ENCODE measurements at places on chromosomes 16 and 17. TPM values are rescaled to one million over a fixed set of nuclear protein-coding genes. Genes with fewer than 3 reads are reported as not detected.

Gene RHBDL1
- total RNA-seq: 1.5 TPM

Gene CYTH1
- 21.7 TPM for total RNA-seq

Gene ESRP2
- total RNA-seq: 0.10 TPM

Gene RTN4RL1
- total RNA-seq: 65.0 TPM

Gene C16orf86
- not detected for total RNA-seq

- DNase-seq: no peak
Measured at GRCh38 chr16:12337871-12338655, 361.5 kb downstream of the SNX29 start.

DNA sequence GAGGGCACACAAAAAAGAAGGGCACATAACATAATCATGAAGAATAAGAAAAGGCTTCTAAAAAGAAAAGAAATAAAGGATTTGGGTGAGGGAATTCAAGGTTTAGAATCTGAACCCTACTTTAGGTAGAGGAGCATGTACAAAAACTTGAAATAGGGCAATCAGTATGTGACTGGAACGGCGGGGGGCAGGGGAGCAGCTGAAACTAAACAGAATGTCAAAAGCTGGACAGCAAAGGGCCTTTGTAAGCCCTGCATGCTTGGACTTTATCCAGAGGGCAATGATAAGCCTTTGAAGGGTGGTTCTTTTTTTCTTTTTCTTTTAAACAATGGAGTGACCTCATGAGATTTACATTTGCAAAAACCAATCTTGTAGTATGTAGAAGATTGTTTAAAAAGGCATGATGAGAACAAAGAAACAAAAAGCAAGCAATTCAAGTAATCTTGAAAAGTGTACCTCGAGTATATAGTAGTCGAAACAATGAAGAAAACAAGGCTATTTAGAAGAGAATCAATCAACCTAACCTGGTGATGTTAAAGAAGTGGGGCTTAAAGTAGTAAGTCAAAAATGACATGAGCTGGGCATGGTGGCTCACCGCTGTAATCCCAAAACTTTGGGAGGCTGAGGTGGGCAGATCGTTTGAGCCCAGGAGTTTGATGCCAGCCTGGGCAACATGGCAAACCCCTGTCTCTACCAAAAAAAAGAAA lies 46.7 kb upstream of the ANKFY1 start:
- peak; percentile 27 for DNase-seq

GRCh38 chr16:4580250-4580649 lies 24.1 kb downstream of the C16orf96 start:
- no peak for DNase-seq

DNA sequence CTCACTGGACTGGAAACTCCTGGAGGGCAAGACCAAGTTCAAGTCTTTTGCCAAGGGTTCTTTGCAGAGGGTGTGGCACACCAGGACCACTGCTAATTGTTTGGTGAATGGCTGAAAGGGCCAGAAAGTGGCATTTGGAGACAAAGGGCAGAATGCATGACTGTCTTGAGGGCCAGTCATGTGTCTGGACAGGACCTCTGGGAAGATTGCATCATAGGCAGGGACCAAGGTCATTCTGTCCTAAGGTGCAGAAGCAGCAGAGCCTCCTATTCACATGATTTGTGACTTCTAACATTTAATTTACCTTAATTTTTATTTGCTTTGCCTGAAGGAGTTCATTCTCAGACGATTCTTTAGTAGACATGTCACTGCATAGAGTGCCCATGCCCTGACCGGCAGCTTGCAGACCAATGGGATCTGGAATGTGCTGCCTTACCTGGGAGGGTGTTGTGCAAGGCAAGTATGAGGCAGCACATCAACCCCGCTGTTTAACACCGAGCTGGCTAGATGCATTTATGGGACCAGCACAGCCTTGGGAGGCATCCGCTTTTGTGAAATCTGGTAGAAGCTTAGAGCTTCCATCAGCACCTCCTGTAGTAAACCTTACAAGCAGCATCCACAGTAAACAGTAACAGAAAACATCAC lies 62.3 kb upstream of the MAF start:
- DNase-seq: no peak

GRCh38 chr16:54796211-54796610 lies 134.5 kb upstream of the IRX5 start:
- no peak for DNase-seq

DNA sequence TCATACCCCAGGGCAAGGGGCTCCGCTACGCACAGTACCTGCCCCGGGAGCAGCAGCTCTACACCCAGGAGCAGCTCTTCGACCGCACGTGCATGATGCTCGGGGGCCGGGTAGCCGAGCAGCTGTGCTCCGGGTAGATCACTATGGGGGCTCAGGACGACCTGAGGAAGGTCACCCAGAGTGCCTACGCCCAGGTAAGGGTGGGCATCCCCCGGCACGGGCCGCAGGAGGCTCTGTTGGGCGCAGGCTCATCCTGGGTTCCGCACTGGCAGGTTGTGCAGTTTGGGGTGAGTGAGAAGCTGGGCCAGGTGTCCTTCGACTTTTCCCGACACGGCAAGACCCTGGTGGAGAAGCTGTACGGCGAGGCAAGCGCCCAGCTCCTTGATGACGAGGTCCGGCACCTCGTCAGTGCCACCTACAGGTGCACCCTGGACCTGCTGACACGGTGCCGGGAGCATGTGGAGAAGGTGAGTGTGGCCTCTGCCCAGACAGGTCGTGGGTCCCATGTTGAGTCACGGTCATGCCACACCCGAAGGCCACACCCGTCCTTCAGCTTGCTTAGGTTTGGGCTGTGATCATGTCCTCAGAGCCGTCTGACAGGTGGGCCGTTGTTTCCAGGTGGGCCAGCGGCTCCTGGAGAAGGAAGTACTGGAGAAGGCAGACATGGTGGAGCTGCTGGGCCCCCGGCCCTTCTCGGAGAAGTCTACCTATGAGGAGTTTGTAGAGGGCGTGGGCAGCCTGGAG lies 19.3 kb downstream of the DBNDD1 start:
- DNase-seq: no peak

DNA sequence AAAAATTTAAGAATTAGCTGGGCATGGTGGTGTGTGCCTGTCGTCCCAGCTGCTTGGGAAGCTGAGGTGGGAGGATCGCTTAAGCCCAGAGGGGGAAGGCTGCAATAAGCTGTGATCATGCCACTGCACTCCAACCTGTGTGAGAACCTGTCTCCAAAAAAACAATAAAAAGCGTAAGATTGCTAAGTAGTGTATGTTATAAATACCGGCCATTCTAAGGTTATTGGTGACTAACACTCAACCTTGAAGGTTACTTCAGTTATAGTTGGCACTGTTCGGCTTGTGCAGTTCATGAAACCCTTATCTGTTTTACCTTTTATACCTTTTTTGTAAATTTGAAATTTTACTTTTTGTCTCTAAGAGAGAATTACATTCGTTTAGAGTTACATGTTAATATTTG lies 44.0 kb downstream of the PAFAH1B1 start:
- DNase-seq: no peak

- no peak for DNase-seq
Measured at GRCh38 chr17:68640242-68640989, 39.2 kb upstream of the FAM20A start.

GRCh38 chr17:42050393-42051012 lies at the start of gene C17orf113:
Gene C17orf113 (minus strand): TSS chr17:42050601. CDS start chr17:42043376, 7,225 bp downstream.
- DNase-seq: peak; percentile 68

- no peak for DNase-seq
Measured at GRCh38 chr16:19361587-19361986, 56.1 kb upstream of the TMC5 start.

DNA sequence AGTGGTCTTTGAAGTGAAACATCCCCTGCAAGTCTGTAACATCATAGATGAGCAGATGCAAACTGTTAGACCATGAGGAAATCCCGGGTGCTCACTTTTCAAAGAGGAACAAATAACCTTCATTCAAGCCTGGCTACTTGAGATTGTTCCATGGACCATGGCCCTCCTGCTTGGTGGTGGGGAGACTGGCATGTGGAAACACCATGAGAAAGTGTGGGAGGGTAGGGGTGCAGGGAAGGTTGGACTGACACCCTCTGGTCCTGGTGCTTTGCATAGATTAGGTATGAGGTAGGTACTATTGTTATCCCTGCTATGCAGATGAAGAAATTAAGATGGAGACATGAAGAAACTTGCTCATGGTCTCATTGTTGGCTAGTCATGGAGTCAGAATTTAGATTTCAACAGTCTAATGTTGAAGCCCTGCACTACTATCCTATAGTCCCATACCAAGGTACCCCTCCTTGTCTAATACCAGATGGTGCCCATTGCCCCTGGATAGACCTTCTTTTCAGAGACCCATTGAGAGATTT lies 59.0 kb downstream of the SPACA3 start:
- DNase-seq: no peak

DNA sequence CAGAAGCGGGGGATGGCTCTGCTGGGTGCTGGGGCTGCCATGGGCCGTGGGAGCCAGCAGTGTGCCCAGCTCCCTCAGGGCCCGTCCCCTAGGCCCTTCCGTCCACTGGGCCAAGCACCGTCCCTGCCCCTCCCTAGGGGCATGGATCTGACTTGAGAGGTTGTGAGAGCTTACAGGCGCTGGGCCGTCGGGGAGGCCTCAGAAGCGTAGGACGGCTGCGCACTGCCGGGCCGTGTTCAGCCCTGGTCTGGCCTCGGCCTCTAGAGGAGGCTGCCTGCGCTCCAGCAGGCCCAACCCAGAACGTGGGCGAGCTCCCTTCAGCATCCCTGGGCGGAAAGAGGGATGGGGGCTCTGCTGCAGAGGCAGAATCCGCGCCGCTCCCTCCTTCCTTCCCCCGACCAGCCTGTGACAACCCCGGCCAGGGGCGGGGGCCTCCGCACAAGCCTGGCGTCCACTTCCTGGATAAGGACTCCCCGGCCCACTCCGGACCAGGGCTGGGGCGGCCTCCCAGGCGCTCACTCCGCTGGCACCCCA lies 685 bp upstream of the MPG start:
- DNase-seq: no peak

DNA sequence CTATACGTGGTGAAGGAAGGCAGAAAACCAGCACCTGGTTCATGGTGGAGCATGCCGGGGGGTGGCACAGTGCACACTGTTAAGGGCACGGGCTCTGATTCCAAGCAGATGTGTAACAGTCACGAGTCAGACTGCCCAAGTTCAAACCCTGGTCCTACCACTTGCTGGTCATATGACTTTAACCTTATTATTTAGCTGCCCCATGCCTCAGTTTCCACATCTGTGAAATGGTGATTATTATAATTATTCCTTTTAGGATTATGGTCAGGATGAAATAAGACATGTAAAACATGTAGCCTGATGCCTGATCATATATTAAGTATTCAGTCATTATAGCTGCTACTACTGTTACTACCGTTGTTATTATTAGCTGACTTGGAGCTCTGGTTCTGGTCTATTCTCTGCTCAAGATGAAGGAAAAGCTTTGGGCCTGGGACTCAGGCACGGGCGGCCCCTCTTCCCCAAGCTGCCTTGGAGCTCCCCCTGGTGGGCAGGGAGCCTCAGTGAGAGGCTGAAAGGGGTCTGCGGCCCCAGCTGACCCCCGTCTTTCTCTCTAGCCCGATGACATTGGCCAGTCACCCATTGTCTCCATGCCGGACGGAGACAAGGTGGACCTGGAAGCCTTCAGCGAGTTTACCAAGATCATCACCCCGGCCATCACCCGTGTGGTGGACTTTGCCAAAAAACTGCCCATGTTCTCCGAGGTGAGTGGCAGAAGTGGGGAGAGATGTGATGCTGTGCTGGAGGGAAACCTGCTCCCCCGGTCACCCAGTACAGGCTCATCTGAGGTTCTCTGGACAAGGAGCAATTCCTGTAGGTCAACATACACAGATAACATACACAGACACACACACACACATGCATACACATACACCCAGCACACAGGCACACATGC lies 14.0 kb downstream of the NR1D1 start:
- DNase-seq: peak; percentile 56

DNA sequence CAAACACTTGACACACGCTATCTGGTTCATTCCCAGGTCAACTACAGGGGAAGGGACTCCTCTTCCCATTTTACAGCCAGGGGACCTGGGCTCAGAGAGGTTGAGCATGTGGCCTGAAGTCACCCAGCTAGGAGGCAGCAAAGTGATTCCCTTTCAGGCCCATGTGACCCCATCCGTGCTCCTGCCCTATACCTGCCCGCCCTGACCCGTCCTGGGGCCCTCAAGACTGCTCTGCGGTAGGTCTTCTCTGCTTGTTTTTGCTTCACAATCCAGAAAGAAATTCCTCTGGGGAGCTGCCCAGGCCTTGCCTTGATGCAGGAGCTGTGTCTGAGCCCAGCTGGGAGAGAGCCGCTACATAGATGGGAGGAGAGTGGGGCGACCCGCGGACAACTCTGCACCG lies 161.4 kb downstream of the SDK2 start:
- no peak for DNase-seq

DNA sequence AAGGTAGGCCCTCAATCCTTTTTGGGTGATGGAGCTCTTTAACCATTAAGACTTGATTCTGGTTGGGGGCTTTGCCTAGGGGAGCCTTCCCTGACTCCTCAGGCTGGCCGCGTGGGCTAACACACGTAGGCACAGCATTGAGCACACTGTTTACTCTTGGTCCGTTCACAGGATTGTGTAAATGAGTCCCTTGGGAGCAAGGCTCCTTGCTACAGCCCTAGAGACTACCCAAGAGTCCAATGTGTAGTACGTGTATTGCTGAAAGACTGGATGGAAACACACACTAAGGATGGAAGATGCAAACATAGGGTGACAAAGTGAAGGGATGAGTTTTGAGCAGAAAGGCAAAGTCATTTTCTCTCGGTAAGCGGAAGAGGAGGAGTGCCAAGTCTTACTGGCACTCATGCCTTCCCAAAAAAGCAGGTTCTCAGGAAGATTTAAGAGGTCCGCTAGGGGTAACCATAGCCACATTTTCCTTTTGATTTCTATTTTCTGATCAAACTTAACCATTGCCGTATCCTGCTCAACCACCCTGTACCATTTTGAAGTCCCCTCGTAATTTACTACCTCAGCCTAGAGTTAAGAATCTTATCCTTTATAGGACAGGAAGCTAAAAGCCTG lies 911 bp upstream of the ITGA2B start:
- no peak for DNase-seq

- DNase-seq: no peak
Measured at GRCh38 chr16:66251476-66252160, 114.9 kb upstream of the CDH5 start.

GRCh38 chr16:81006211-81006812 lies 373 bp downstream of the CMC2 start:
- DNase-seq: peak; percentile 44

GRCh38 chr16:82199209-82199608 lies 29.2 kb upstream of the MPHOSPH6 start:
- DNase-seq: no peak

DNA sequence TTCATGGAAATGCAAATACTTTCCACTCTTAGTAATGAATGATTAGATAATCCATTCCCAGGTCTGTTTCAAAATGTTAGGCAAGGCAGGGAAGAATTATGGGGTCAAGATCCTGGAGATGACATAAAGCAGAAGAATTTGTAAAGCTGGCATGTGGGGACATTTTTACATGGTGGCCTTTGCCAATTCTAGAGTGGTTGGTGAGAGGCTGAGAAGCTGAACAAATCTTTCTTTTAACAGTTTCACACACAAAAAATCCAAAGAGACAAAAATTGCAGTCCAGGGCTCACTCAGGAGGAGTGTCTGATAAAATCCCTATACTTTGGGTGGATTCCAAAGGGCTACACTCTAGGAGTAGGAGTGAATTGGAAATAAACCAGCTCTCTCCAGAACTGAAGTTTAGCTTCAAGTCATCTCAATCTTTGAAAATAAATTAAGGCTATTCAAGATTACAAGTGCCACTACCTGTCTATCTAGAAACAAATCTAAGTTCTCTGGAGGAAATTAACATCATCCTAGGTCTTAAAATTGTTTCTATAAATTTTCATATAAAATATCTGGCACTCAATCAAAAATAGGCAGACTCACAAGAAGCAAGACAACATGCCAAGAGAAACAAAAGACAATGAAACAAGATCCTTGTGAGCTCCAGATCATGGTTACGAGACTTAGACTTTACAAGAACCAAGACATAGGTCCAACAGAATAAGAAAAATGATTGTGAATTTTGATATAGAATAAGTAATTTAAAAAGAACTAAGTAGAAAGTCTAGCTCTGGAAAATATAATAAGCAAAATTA lies 113.0 kb upstream of the AXIN2 start:
- DNase-seq: no peak

All from G401 (cell line).